ENCODE measurements at places on chromosomes 7 and 10.

DNA sequence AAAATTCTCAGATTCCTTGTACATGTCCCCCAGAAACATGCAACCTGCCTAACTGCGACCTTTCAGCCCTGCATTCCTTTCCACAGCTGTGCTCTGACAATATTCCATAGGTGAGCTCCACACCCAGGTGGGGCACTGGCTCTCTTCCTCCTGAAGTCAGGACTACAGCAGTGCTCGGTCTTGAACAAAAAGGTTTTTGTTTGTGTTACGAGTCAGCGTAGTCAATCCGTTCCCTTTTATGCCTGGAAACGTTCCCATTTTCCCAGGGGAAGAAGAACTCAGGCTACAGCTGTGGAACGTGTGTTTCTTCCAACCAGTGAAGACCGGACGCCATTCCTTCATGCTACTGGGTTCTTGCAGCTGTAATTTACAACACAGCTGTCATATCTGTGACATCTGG lies 52.4 kb upstream of the PFKP start:
- no peak for DNase-seq

DNA sequence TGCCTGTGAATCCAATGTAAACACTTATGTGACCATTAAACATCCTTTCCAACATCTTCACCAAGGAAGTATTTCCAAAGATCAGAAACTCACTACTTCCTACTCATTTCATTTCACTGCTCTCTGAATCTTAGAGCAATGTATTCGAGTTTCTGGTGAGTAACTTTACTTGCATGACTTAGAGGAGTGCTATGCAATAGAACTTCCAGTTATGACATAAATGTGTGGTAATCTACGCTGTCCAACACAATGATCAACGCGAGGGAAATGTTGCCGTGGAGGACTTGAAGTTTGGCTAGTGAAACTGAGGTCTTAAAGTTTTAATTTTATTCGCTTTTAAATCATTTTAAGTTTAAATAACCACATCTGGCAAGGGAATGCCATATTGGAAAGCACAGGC lies 1326.3 kb downstream of the XPNPEP1 start:
- peak; percentile 78 for DNase-seq

DNA sequence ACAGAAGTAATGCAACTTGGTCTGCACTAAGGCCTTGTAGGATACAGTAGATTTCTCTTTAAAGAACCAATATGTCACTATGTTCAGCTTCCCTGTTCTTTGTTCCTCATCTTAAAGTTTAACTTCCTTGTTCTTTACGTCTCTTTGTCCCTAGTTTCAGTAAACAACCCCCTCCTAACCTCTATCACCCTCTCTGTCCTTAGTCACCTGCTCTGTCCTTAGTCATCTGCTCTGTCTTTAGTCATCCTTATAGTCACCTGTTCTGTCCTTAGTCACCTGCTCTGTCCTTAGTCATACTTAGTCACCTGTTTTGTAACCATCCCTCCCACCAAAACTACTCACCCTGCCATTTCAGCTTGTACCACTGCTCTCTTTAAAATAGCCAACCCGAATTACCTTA lies 144.6 kb upstream of the TMEM106B start:
- DNase-seq: no peak

DNA sequence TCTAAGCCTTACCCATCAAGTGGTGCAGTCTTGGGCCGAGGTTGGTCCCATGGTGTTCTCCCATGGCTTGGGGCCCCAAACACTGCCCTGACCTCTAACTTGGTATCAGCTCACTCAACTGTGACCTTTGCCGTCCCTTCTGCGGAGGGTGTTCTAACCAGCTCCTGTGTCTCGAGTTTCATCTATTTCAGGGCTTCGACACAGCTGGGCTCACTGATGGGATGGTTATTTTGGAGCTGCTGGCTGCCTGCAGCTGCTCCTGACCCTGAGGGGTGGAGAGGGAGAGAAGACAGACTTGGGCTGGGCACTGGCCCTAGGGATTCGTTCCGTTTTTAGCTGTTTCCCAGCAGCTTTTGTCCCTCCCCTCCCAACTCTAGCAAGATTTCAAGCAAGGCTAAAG lies 86.9 kb downstream of the NEURL1 start:
- no peak for DNase-seq

All from amniotic epithelial cell (primary cell).